ENCODE measurements at places on chromosomes 7 and 10. TPM values are rescaled to one million over a fixed set of nuclear protein-coding genes. Genes with fewer than 3 reads are reported as not detected.
A peak's percentile ranks its signal among the peaks of the same experiment; 100 is the strongest.

DNA sequence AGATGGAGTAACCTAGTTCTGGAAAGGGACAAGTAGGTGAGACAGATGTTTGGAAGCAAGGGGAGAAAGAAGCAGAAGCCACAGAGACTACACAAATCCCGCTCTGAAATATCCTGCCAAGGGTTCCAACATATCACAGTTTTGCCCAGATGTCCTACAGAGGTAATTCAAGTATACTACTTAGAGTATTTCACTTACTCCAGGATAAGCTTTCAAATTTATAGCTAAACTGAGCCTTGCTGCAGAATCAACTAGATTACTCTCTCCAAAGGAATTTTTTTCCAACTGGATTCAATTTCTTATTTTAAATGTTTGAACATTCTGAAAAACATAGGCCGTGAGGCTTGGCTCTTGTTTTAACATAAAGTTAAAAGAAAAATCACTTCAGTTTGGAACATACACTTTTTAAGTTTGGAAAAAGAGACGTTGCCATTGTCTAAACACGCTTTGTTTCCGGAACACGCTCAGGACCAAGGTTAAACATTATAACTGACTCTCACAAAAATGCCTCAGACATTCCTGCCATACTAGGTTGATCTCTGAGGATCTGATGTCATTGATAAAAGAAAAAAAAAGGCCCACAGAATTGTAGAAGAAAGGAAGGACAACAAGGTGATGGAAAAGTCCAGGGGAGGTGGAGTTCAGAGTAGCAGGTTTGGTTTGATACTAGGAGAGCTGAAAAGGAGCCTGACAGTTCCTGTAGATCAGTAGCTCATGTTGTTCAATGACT is 74.8 kb downstream of the FAM185A start:
- DNase-seq: no peak

DNA sequence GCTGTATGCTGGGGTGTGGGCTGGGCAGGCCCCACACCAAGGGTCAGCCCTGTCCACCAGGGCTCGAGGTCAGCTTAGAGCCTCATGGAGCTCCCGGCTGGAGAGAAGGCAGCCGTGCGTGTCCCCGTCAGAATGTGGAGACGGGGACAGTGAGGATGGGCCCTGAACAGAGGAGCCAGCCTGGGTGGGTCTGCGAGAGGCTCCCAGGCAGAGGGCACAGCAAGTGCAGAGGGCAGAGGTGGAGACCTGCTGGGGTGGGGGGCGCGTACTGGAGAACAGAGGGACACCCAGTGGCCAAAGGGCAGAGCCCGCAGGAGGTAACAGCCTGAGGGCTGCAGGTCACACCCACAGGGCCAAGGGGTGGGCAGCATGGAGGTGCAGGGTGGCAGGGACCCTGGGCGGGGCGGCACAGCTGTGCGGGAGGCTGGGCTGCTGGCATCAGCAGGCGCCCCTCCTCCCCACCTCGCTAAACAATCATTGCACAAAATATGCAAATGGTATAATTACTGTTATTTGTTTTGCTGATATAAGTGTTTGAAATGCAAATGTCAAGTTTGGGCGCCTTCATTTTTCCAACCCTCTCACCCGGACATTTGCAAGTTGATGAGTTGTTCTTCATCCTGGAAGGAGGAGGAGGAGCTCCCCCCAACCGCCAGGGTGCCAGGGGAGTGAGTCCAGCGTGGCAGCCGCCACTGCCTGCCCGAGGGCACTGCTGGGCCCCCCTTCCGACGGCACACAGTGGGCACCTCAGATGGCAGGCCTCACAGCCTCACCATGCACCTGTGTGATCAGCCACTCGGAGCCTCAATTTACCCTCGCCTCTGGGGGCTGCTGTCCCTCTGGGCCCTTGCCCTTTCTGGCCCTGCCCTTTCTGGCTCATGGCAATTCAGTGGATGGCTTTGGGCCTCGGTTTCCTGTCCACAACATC is 35.0 kb downstream of the ELFN1 start:
- DNase-seq: no peak

Gene PLEKHS1
- total RNA-seq: not detected

GRCh38 chr7:158255558-158255957 is 332.1 kb downstream of the PTPRN2 start:
- DNase-seq: no peak

Gene KLF14
- 0.08 TPM for total RNA-seq

Gene STYXL1
- 21.6 TPM for total RNA-seq

DNA sequence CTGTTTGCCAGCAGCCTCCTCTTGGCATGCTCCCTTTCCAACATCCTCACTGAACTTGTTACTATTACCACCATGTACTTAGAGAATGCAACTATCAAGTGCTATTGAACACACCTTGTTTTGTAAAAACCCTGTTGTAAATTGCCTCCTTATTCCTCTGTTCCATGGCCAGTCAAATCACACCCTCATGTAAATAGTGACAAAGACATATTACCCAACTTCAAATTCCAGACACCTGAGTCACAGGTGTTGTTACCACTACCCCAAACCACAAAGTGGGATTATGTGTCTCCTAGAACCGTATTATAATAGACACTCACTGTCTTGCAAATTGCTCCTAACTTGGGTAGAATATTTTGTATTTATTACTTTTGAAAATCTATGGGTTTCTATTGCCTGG is 263.2 kb upstream of the C7orf33 start:
- DNase-seq: no peak

- DNase-seq: no peak
Observed at GRCh38 chr10:26216585-26217395, at the start of gene GAD2. GAD2 (plus strand) TSS chr10:26216774; CDS start chr10:26216810, 36 bp downstream.

DNA sequence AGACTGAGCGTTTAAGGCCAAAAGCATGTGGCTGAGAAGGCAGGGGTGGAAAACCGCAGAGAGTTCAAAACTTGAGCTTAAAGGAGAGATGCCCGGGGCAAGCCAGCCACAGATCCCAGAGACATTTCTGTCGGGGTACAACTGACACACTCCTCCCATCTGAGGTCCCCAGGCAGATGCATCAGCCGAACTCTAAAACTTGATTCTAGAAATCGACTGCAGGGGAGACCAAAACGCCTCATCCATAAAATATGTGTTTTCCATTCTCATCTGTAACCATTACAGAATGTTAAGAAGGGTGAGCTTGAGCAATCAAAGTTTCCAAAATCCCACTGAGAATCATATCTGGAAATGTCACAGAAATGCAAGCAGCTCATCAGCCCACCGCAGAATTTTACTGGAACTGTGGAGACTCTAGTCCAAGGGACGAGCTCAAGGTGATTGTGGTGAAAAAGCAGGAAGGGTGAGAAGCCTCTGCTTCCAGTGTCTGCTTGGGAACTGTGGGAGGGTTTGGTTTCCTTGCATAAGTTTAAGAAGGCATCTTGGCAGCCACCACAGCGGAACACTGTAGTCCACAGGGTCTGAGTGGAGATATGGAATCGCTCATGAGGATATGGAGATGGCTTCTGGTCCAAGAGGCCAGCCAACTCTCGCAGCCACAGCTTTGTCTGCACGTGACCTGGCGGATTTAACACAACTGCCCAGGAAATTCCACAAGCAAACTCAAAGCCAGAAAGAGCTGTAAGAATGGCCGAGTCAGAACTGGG is 249.2 kb downstream of the SFMBT2 start:
- DNase-seq: peak; percentile 77

GRCh38 chr10:11018432-11018841 is 765 bp downstream of the CELF2 start:
- DNase-seq: peak; percentile 73

Gene SPDYE6
- not detected for total RNA-seq

- DNase-seq: no peak
Observed at GRCh38 chr10:33248638-33249037, 85.8 kb downstream of the NRP1 start.

DNA sequence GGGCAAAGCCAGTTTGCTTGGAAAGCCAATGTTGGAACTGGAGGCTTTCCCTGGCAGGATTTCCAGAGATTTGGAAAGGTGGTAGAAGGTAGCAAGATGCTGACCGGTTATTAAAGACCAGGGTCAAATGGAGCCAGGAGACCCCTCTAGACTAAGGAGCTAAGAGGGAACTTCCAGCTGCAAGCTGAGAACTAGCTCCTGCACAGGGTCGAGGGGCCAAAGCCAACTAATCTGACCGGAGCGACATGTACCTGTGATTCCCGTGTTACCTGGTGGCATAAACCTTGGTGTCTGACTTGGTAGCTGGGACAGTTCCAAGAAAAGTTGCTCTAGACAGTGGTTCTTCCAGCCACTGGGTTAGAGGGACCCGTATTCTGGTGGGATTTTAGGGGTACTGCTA is 41.8 kb downstream of the SPDYE5 start:
- no peak for DNase-seq

DNA sequence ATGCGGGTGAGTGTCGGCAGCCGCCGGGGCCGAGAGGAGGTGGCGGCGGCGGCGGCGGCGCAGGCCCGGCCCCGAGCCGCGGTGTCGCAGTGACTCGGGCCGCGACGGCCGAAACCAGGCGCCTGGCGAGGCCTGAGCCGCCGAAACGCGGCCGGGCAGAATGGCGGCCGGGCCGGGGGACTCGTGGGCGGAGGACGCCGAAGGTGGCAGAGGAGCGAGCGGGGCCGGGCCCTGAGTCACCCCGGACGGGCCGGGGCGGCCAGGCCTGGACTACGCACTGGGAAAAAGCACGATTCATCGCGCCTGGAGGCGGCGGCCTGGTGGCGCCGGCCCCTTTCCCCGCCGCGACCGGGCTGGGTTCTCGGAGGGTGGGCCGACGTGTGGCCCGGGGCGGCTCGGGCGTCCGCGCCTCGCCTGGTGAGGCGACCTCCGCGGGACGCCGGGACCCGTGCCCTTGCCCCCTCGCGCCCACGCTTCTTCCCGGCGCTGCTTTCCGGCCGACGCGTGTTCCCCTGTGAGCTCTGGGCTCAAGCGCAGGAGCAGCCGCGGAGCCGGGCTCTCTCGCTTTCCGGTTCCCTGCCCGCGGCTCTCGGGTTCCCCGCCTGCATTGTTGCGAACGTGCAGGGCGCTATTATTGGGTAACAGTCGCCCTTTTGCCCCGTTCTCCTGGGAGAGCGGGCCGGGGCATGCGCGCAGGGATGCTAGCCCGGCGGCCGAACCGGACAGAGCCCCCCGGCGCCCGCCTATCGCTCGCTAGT is 500 bp downstream of the CUL1 start:
- peak; percentile 86 for DNase-seq

DNA sequence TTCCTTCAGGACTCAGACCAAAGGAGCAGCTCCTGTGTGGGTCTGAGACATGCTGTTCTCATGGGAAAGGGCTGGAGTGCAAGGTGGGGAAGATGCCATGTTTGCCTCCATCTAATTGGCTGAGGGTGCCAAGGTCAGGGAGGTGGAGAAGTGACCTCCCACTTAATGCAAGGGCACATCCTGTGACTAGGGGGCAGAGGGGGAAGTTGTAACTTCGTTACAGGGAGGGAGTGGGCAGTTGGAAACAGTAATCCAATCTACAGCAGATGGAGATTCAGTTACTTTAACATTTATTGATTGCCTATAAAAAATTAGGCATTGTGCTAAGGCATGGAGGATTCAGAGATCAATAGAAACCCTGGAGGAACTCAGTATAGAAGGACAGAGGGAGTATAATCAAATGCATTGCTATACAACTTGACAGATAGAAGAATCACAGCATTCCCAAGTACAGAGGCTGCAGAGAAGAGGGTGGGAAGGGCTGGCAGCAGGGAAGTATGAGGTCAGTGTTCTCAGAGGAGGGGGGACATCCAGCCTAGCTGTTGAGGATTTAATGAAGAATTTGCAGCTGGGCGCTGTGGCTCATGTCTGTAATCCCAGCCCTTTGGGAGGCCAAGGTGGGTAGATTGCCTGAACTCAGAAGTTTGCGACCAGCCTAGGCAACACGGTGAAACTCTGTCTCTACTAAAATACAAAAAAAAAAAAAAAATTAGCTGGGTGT is 75.9 kb downstream of the CCNY start:
- DNase-seq: no peak

DNA sequence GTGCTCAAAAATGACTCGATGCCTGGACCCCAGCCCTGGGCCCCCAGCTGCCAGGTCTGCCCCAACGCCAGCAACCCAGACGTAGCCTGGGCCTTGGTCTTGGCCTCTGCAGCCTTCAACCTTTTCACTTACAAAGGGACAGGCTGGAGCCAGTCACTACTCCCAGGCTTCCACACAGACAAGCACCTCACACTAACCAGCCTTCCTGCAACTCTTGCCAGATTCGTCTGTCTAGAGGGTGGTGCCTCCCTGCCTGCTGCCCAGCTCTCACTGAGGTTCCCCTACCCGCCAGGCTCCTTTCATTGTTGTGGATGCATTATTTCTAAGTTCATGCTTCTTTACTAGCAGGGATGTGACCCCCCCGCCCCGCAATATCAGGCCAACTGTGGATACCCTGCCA is 56.3 kb downstream of the NUDCD3 start:
- DNase-seq: peak; percentile 66

DNA sequence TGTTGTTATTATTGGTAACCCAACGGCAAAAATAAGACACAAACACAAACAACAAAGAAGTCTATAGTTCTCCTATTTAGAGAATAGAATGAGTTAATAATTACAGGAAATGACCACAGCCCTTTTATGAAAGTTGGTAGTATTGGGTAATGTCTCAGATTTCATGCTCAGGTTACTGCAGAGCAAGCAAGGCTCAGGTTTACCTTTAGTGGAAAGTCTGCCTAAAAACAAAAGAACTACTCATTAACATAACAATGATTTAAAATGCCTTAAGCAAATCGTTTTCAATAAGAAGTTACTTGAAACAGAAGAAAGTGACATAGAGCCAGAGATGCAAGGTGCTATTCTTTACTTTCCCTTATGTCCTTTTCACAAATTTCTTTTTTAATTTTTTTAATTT is 441.2 kb downstream of the PLXDC2 start:
- DNase-seq: no peak

Gene NKX2-3
- total RNA-seq: not detected

Gene ADRB1
- total RNA-seq: 63.1 TPM

- no peak for DNase-seq
Observed at GRCh38 chr7:131385039-131385605, 57.4 kb downstream of the MKLN1 start.

- DNase-seq: no peak
Observed at GRCh38 chr7:23117841-23118240, 12.3 kb downstream of the KLHL7 start.

GRCh38 chr7:140923358-140924006 is 1.2 kb downstream of the BRAF start:
- DNase-seq: no peak

Gene TMEM72
- not detected for total RNA-seq

DNA sequence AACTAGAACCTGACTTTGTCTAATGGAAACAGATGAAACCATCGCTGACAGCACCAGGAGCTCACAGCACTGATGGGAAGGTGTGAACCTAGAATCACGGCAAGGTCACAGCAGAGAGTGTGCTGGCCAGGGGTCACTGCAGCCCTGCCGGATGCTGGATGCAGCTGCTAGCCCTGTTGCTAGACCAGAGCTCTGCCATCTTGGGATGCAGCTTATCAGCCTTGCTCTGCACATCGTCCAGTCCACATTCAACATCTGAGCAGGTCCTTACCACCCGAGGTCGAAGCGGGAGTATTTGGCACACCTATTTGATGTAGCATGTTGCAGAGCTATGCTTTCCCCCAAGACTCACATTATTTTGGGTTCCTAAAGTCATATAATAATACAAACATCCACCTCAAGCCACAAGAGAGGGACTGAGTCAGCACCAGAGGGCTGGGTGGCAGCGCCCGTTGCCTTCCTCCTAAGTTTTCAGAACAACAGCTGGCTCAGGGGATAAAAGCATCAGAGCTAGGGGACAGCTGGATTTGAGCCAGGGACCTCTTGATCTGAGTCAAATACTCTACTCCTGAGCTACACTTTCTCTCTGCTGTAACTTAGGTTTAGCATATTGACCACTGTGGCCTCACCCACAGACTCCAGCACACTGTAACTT is 135.3 kb downstream of the ZNF467 start:
- DNase-seq: no peak

- no peak for DNase-seq
Observed at GRCh38 chr7:1681581-1681980, 11.5 kb downstream of the ELFN1 start.

GRCh38 chr10:44925224-44925623 is 14.1 kb downstream of the TMEM72 start:
- no peak for DNase-seq

Gene MYO1G
- 1.9 TPM for total RNA-seq
